Activated T-cell treated with anti-CD3 and anti-CD28 coated beads for 1 hour (primary cell): ENCODE measurements at places on chromosomes 7 and 10.

- no peak for DNase-seq
Observed at GRCh38 chr10:5817322-5818047, 4.3 kb upstream of the GDI2 start.

DNA sequence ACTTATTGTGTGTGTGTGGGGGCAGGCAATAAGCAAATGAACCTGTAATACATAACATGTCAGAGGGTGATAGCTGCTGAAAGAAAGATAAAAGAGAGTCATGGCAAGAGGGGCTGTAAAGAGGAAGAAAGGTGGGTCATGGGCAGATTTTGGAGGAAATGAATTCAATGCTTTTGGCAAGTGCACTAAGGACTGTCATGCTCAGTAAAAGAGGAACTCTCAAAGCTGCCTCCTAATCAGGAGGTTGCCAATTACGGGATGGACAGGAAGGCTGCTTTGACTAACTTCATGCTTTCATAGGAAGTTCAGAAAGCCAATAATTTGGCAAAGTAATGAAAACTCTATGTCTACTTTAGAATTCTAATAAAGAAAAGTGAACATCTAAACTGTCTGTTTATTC, 401.2 kb downstream of the SH2D4B start:
- DNase-seq: no peak

DNA sequence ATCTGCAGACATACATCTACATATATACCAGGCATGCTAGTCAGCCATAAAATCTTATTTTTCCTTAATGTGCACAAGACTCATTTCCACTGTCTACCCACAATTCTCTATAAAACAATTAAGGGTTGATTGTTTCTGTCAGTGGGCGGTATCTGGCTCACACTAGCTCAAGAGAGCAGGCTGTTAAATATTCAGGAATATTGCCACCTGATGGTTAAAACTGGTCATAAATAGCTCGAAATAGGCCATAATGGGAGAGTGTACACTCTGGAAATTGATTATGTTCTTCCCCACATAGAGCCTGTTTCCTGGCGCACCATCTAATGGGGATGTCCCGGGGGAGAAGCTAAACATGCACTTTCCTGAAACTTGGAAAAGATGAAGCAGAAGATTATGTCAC, 620.6 kb upstream of the ANKRD30A start:
- no peak for DNase-seq

DNA sequence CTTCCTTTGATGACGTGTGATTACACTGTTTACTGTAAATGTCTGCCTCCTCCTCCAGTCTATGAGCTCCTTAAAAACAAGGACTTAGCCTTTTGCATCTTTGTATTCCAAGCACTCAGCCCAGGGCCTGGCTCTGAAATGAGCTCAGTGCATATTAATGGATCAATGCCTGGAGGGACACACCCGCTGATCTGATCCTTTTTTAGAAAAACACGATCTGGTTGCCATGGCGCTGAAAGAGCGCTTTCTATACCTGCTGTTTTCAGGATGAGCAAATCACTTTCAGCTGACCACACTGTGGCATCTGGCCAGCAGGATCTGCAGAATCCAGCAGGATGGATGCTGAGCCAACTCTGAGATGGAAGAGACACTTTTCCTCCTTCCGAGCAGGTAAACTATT, 37.8 kb upstream of the GARS1 start:
- no peak for DNase-seq

DNA sequence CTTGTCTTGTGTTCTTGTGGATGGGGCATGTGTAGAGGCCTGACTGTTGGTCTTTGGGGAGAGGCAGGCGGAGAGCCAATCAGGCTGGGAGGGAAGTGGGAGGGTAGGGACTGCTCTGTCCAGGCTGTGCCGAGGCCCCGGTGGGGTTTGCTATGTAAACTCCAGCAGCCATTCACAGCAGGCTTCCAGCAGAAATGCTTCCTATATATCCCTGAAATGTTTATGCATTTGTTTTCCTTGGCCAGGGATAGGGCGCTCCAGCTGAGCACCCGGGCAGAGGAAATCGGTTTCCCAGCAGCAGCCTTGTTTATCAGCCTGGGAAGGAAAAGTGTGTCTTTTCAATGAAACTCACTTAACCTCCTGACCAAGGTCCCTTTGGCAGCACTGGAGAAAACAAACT, 18.3 kb upstream of the AQP1 start:
- no peak for DNase-seq

DNA sequence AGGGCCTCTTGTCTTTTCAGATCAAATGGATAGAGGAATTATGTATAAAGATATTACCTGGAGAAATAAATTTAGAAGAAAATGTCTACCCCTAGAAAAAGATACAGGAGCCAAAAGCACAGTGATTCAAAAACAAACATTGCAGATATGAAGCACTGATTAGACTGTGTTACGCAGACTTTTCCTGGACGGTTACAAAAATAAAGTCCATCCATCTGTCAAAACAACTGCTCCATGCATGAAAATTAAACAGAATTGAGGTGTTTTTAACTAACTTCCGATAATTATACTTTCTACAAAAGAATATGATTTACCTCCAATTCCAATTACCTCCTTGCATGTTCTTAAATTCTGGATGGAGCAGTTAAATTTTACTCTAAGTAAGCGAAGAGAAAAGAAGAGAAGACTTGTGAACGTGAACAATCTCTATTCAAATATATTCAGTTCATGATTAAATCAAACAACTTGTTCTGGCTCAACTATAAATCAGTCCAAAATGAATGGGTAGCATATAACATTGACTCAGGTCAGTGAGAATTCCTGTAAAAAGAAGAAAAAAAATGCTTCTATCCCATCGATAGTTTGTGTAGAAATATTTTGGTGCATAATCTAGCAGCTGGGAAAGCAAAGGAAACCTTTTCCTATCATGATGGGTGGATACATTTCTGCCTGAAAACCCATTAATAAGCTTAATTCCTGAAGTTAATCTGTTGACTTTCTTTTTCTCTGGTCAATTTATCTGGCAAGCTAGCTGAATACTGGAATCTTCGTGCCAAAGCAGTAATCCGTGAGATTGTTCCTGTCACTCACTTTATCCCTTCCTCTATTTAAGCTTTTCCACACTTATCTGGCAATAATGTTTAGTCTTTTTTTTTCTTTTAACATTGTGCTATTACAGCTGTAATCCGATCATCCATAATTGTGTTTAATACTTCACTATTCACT, 80.4 kb downstream of the SEMA3A start:
- no peak for DNase-seq

GRCh38 chr10:28250358-28250757, 52.5 kb downstream of the MPP7 start:
- no peak for DNase-seq

- DNase-seq: no peak
Observed at GRCh38 chr7:118863966-118864365, 639.5 kb downstream of the ANKRD7 start.
